Stimulated activated CD8-positive, alpha-beta memory T cell treated with anti-CD3 and anti-CD28 coated beads, Interleukin-7, amount 100 ng/mL, for 1 hour (primary cell): ENCODE measurements at places on chromosomes 7 and 10.

DNA sequence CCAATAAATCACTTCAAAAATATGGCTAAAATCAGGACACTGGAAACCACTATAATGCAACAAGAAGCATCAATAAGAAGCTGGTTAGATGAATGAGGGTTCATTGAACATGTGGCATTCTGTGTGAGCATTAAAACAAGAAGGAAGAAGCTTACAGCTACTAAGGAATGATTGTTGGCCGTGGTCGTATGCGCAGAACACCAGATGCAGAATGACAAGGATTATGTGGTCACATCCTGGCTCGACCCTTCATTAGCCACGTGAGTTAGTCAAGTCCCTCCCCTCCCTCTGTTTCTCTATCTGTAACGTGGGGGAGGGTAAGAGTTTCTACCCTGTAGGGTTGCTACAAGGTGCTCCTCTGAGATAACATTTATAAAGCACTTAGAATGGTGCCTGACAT is 174.3 kb downstream of the ADAM12 start:
- no peak for DNase-seq

- DNase-seq = no peak
These were observed 614.7 kb downstream of the DNAJB6 start for GRCh38 chr7:157951300-157952049.

DNA sequence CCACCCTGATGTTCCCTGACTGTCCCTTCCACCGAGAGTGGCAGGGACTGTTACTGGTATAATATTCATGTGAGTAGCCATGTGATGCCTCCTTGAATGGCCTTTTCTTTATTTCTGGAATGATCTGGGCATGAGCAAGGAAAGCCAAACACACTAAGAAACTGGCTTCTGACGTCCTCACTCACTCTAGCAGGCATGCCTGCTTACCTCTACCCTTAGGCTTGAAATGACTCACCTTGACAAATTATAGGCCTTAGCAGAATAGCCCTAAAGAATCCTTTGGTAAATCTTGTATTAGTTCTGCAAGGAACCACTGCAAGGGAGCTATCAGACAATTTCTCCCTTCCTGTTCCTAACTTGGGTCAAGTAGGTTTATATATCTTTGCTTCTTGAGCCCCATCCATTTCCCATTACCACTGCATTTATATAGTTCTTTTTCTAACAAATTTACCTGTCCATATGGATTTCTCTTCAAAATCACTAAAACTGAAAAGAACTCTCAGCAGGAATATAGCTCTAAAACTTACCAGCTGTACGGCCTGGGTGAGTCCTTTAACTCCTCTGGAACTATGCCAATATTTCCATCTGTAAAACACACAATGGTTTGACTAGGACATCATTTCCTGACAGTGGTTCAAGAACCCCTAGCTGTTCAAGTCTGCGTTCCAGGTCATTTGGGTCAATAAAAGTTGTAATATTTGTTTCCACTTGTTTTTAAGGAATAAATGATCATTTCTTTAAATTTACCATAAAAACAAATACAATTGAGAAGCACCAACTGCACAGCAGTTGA is 13.0 kb upstream of the NDUFA5 start:
- no peak for DNase-seq

DNA sequence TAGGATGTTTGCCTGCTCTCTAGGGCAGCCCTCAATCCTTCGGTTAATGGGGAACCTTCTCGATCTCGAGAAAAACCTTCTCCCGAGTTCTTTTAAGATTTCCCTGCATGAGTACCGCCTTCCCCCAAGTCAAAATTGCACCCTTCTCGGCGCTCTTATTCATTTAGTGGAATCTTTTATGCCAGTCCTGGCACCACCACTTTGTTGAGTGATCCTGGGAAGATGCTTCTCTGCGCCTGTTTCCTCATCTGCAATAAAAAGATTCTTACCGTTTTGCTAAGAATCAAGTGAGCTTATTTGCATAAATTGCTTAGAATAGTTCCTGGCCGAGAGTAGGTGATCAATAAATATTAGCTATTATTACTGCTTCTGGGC is 697 bp downstream of the ARPC1A start:
- no peak for DNase-seq
